Skin of body (tissue), 3 donors: ENCODE measurements at places on chromosomes 1 and 21. TPM values are rescaled to one million over a fixed set of nuclear protein-coding genes. Genes with fewer than 3 reads are reported as not detected.
A peak's percentile ranks its signal among the peaks of the same experiment; 100 is the strongest.

- no peak for DNase-seq
Observed at GRCh38 chr1:51331206-51332100, 1.1 kb upstream of the TTC39A start.

- no peak for DNase-seq
Observed at GRCh38 chr1:197199923-197200271, 53.4 kb upstream of the ASPM start.

DNA sequence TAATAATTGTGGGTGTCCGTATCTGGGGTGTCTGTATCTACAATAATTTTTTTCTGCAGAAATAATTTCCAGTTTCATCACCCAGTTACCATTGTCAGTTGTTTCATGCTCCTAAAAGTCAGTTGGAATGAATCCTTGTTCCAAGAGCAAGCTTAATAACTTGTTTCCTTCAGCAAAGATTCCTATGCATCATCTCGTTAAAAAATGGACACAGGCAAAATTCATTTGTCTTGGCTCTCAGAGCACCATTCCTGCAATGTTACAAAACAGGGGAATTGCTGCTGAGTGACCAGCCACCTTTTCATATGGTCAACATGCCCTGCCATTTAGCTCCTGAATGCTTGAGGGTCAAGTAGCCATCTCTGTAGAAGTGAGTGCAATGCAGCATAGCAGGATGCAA, 393.4 kb downstream of the KCNT2 start:
- no peak for DNase-seq

- no peak for DNase-seq
Observed at GRCh38 chr1:71738910-71739309, 543.4 kb downstream of the NEGR1 start.

- DNase-seq = peak; percentile 64
Observed at GRCh38 chr1:58773406-58773840, 10.4 kb downstream of the JUN start.

DNA sequence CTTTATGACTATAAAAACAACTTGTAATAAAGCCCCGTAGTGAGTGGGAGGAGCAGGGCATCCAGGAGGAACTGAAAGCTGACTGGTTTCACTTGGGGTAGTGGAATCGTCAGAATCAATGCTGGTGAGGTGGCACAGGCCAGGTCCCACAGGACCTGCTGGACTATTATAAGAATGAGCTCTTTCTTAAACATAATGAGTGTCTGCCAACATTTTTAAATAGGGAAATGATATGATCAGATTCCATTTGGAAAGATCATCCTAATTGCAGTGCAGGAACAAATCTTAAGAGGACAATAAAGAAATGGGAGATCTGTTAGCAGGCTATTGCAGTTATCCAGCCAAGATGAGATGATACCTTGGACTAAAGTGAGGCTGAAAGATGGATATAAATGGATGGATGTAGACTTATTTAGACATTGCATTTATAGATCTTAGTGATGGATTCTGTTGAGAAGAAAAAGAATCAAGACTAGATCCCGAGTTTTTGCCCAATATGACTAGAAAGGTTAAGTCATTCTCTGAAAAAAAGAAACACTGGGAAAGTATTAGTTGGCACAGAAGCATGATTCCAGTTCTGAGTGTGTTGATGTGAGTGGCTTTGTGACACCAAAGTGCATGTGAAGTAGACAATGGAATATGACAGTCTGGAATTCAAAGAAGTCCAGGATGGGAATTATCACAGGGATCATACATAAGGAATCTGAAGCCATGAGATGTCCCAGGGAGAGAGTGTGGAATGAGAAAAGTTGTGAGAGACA, 153.3 kb upstream of the SGIP1 start:
- no peak for DNase-seq

DNA sequence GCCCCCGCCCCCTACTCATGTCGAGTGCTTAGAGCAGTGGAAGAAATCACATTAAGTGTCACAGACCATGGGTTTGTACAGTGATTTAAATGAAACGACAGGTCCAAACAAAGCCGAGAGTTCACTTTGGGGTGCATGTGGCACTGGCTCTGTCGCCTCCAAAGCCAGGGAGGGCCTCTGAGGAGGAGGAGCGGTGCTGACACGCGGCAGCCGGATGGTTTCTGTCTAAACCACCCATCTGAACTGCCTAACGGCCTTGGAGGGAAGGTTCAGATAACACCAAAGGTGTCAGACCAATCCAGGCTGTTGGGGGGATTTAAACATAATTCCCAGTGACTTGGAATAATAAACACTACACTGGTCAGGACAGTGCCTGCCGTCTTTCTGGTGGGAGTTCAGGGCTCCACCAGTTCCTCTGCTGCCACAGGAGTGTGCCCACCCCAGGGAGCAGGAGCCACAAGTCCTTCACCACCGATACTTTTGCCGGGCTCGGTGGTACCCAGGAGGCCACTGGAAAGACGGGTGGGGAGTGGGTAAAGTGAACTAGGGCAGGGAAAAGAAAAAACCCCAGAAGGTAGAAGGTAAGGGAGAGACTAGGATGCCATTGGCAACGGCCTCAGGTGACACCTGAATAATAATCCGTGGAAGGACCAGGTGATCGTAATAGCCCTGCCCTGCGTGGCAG, 78.2 kb downstream of the SLC66A1 start:
- no peak for DNase-seq

GRCh38 chr1:31699341-31699891, 4.4 kb downstream of the COL16A1 start:
- no peak for DNase-seq

DNA sequence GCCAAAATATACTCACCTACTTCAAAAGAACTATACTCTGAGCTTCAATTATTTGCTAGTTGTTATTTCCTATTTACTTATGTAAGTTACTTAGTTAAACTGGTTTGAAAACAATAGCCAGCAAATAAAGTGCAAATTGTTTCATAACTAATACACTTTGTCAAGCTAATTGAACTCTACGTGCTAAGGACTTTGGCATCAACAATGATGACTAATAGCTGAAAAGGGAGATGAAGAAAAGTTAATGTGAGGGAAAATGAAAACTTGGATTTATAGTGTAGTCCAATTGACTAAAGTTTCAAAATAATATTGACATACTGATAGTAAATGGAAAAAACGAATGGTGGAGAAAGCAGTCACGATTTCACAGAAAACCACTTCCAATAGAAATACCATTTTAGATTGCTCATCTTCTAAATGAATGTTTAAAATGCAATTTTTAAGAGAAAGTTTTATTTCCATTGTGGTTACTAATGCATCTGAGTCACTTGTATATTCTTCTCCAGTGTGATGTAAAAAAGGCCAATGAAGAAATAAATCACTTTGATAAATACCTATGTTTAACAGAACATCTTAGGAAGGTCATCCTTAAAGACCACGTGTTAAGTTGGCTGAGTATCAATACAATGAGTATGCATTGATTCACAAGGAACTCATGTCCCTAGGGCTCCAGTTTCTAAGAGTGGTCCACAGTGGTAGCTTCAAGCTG, 455.2 kb downstream of the LTN1 start:
- no peak for DNase-seq

- DNase-seq = no peak
Observed at GRCh38 chr1:109257682-109258421, 8.5 kb downstream of the CELSR2 start.

GRCh38 chr1:232503497-232503896, 126.4 kb downstream of the SIPA1L2 start:
- DNase-seq = no peak

- DNase-seq = no peak
Observed at GRCh38 chr1:165869343-165869742, 41.9 kb downstream of the UCK2 start.

GRCh38 chr1:208183977-208184911, 59.9 kb downstream of the PLXNA2 start:
- peak; percentile 88 for DNase-seq

DNA sequence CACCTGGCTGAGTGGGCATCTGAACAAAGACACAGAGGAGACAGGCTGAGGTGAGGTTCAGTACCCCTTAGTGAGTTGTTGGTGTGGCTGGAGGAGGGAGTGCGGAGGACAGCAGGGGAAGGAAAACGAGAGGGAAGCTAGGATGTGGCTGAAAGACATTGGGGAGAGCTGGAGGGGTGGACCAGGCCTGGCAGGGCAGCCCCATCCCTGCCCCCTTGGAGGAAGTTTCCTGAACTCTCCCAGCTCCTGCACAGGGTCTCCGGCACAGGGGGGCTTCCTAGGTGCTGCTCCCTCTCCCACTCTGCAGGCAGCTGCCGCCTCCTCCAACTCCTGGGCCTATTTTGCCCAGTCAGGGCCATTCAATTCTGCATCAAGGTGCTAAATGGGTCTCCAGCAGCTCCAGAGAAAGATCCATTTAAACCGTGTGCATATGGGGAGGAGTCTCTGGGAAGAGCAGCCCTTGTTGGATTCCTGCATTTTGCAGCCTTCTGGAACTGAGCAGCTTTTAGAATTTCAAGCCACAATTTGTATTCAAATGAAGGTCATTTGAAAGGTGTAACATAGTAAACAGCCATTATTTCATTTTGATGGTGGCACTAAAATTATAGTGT, 193.9 kb downstream of the CAMTA1 start:
- DNase-seq = no peak

GRCh38 chr21:44914176-44914874, 6.4 kb downstream of the ITGB2 start:
- DNase-seq = no peak

- peak; percentile 85 for DNase-seq
Observed at GRCh38 chr1:55311057-55311641, 96.0 kb upstream of the USP24 start.

DNA sequence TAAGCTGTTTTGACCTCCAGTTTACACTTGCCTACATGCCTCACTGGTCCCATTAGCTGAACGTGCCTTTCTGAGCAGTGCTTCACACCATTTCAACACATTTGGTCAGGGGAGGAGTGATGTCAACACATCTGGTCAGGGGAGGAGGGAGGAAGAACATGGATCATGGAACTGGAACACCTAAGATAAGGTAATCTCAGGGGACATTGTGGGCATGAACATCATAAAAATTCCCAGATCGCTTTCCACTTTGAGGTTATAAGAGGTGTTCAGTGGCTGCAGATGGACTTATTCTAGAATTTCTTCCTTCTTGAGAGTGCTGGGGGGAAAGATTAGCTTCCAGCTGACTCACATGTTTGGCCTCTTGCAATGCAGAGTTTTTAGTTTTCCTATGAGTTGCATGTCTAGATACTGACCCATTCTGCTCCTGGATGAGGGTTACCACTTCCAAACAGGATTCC, 2.0 kb downstream of the QSOX1 start:
- no peak for DNase-seq

GRCh38 chr1:212044851-212045250, 9.3 kb downstream of the DTL start:
- DNase-seq = no peak

- no peak for DNase-seq
Observed at GRCh38 chr1:36450919-36451305, 661 bp upstream of the OSCP1 start.

DNA sequence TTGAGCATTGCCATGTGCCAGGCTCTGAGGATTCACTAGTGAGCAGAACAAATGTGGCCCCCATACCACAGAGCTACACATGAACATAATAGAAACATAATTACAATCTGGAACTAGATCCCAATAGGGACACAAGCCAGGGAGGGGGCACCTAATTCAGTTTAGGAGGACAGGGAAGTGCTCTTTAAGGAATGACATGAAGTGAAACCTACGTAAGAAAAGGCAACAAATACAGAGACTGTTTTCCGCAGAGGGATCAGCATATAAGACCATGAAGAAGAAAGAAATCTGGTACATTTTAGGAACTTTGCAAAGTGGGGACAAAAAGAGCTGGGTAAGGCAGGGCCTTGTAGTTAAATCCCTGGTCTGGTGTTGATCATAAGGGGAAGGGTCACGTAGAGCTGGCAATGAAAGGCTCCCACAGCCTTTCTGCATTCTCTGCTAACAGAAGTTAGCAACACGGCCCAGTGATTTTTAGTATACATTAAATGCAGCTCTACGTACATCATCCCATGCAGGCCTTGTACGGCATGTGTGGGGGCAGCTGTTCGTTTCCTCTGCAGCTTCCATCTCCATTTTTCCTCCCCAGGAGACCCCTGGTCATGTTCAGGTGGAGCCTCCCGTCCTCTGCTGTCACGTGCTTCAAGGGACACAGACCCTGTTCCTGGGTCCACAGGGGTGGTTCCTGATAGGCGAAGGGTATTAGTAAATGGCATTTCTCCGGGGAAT, 26.8 kb upstream of the SLC30A1 start:
- DNase-seq = no peak

- peak; percentile 16 for DNase-seq
Observed at GRCh38 chr1:3441410-3441847, 13.0 kb upstream of the ARHGEF16 start.

ANGPTL3 gene
- not detected for total RNA-seq

A3GALT2 gene
- total RNA-seq = not detected

HCRTR1 gene
- not detected for total RNA-seq

CGN gene
- 6.0 TPM for total RNA-seq

C1orf94 gene
- total RNA-seq = 0.10 TPM

FLG2 gene
- total RNA-seq = 139 TPM

FMO5 gene
- 3.1 TPM for total RNA-seq

SAMSN1 gene
- 9.6 TPM for total RNA-seq

STUM gene
- total RNA-seq = 2.4 TPM

TRIM45 gene
- total RNA-seq = 6.9 TPM

KPRP gene
- total RNA-seq = 0.89 TPM

SLAMF9 gene
- total RNA-seq = not detected

CFHR4 gene
- total RNA-seq = not detected

SGIP1 gene
- 1.9 TPM for total RNA-seq
